Activated T-cell treated with anti-CD3 and anti-CD28 coated beads, Interleukin-2, amount 50 U/mL, for 24 hours (primary cell): ENCODE measurements at places on chromosomes 13 and 19.

DNA sequence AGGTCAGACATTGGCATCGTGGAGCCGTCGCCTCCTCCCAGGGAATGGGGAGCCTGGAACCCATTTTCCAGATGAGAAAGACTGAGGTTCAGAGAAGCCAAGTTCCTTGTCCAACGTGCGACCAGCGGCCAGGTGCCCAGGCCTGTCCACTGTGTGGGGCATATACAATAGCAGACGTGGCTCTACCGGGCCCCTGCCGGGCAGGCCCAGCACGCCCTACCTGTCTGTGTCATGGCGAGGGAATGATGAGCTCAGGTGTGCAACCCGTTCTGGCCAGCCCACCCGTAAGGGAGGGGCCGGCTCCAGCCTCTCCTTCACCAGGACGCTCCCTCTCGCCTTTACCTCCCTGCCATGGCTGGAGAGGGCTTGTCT is 837 bp downstream of the GNA15 start:
- H3K27me3 ChIP-seq, result peaks cover 14% of the 10 kb centered on the region
- H3K4me1 ChIP-seq, result peaks cover 45% of the 10 kb centered on the region
- H3K27ac ChIP-seq, result peak overlapping the region; percentile 55
- H3K4me3 ChIP-seq, result peak overlapping the region; percentile 71

GRCh38 chr13:112451512-112452379 is 75.6 kb downstream of the SPACA7 start:
- H3K4me1 ChIP-seq, result no peaks in the 10 kb centered on the region
- no peak overlapping the region for H3K27ac ChIP-seq
- peak; percentile 14 for DNase-seq
- H3K4me3 ChIP-seq, result no peak overlapping the region
- H3K36me3 ChIP-seq, result no peaks in the 10 kb centered on the region
- H3K27me3 ChIP-seq, result peaks cover 9% of the 10 kb centered on the region

DNA sequence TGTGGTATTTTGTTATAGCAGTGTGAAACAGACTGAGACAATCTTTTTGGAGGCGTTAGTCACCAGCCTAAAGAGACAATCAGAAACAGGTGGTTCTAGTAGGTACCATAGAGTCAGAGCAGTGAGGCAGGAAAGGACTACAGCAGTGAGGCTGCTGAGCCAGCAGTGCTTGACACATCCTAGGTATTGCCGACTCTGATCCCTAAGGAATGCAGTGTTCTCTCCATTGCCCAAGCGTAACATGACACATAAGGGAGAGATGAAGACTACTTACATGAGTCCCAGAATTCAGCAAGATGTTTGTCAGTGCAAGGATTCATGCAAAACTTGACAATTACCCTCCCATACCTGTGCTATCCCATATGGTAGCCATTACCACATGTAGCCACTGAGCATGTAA is 62.4 kb upstream of the XPO4 start:
- no peak for DNase-seq

GRCh38 chr19:13376537-13376936 is 129.7 kb downstream of the CACNA1A start:
- peaks cover 7% of the 10 kb centered on the region for H3K27me3 ChIP-seq
- H3K36me3 ChIP-seq, result no peaks in the 10 kb centered on the region
- DNase-seq, result no peak
- no peaks in the 10 kb centered on the region for H3K4me1 ChIP-seq

- H3K27ac ChIP-seq, result peak overlapping the region; percentile 99
- H3K36me3 ChIP-seq, result peaks cover 64% of the 10 kb centered on the region
- no peaks in the 10 kb centered on the region for H3K27me3 ChIP-seq
- no peak for DNase-seq
- H3K4me1 ChIP-seq, result peaks cover 21% of the 10 kb centered on the region
- H3K4me3 ChIP-seq, result no peak overlapping the region
Measured at GRCh38 chr19:2428321-2428690, 920 bp upstream of the TIMM13 start.

DNA sequence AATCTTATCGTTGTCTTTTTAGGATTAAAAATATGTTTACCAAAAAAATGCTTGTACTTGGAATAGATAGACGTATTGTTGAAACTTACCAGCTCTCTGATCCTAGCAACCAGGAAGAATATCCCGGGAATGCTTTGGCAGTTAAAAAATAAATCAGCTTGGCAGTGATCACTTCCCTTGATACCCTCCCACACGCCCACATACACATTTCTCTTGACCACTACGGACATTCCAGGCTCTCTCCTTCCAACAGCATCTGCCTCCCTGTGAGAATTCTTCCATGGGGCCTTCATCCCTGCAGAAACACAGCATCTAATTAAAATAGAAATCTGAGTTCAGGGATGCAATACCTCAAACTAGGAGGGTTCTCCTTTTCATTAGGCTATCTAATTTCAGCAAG is 57.9 kb downstream of the THSD1 start:
- no peak overlapping the region for H3K27ac ChIP-seq
- H3K4me1 ChIP-seq, result peaks cover 6% of the 10 kb centered on the region
- DNase-seq, result no peak
- no peak overlapping the region for H3K4me3 ChIP-seq
- no peaks in the 10 kb centered on the region for H3K36me3 ChIP-seq

- no peaks in the 10 kb centered on the region for H3K27me3 ChIP-seq
- H3K27ac ChIP-seq, result no peak overlapping the region
- no peak for DNase-seq
- no peaks in the 10 kb centered on the region for H3K36me3 ChIP-seq
- no peak overlapping the region for H3K4me3 ChIP-seq
Measured at GRCh38 chr13:29994911-29995595, 144.6 kb upstream of the UBL3 start.

DNA sequence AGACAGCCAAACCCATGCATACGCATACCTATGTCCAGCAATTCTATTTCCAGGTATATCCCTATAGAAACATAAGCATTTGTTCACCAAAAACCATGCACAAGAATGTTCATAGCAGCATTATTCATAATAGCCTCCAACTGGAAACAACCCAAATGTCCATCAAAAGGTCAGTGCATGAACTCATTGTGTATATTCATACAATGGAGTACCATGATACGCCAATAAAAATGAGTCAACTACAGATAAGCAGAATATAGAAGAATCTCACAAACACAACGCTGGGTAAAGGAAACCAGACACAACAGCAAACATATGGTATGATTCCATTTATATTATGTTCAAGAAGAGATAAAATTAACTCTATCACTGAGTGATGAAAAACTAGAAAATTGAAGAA is 23.8 kb downstream of the DEDD2 start:
- H3K36me3 ChIP-seq, result peaks cover 33% of the 10 kb centered on the region
- H3K4me3 ChIP-seq, result no peak overlapping the region

DNA sequence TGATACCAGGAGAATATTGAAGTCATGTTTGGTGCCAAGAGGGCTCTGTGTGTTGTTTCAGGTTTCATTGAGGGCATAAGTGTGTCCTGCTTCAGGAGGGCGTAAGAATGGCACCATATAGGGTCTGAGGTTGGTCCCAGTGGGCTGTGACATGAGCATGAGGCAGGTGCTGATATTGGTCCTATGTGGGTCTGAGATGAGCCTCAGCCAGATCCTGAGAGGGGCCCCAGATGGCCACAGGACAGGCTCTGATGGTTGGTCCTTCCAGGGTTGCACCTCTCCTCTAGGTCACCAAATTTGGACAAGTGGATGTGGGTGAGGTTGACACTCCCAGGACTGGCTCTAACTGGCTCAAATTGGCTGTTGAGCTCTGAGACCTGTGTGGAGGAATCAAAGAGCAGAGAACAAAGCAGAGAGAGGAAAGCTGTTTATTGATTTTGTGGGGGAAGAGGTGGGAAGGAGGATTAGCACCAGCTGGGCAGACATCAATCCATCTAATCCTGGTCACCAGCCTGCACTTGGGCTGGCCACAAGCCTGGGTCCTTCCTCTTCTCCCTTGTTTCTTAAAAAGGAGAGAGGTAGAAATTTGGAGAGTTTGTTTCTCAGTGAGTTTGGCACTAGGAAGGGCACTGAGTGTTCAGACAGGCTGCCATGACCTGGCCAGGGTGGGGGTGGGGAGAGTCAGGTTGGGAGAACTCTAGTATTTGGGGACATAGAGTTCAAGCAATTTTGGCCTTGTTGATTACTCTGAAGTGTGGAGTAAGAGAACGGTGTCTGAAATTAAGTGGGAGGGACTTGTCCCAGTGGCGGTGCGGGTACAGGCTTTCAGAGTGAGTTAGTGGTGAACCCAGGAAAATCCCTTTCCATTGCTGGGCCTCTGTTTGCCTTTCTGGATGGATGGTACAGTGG is 38.7 kb downstream of the CYP2B6 start:
- no peak overlapping the region for H3K4me3 ChIP-seq
- no peak overlapping the region for H3K27ac ChIP-seq
- no peaks in the 10 kb centered on the region for H3K36me3 ChIP-seq
- peaks cover 20% of the 10 kb centered on the region for H3K27me3 ChIP-seq
- DNase-seq, result no peak

DNA sequence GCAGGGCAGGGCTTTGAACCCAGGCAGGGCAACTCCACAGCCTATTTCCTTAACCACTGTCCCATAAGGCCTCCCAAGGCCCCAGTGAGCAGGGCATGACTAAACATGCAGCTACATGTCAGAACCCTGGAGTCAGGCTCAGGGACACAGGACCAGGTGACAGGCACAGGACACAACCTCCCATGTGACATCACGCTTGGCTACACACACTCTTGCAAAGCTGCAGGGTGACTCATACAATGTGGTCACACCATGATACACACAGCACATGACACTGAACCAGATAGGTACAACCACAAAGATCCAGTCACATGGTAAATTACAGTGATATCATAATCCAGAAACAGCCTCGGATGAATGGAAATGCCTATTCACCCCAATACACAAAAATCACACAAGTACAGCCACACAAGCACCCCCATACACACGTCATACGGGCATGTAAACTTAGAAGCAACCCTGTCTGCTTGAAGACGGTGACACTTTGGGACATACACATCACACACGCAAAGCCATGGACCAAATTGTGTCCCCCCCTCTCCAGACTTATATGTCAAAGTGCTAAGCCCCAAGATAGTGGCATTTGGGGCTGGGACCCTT is 14.5 kb downstream of the KLK4 start:
- no peak for DNase-seq
- H3K36me3 ChIP-seq, result no peaks in the 10 kb centered on the region
- H3K4me1 ChIP-seq, result peaks cover 6% of the 10 kb centered on the region
- H3K4me3 ChIP-seq, result no peak overlapping the region

DNA sequence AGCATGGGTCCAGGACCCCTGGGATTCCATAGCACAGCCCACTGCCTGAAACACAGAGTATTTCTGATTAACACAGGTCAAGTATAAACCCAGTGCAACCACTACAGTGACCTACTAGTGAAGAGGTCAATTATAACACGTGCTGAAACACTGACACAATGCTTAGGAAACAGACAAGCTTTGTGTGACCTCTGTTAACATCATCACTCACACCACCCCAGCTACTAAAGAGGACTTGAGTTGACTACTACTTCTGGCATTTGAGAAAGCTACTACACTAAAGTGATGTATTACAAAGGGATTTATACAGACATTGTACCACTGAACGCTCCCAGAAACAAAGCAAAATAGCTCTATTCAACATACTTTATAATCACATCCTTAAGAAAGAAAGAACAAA is 1935.9 kb upstream of the PCDH20 start:
- H3K36me3 ChIP-seq, result no peaks in the 10 kb centered on the region
- DNase-seq, result no peak
- no peaks in the 10 kb centered on the region for H3K4me1 ChIP-seq
- H3K27ac ChIP-seq, result no peak overlapping the region
- H3K27me3 ChIP-seq, result no peaks in the 10 kb centered on the region

GRCh38 chr13:105796081-105796480 is 739.4 kb downstream of the EFNB2 start:
- no peak overlapping the region for H3K4me3 ChIP-seq
- no peak for DNase-seq
- no peaks in the 10 kb centered on the region for H3K27me3 ChIP-seq

DNA sequence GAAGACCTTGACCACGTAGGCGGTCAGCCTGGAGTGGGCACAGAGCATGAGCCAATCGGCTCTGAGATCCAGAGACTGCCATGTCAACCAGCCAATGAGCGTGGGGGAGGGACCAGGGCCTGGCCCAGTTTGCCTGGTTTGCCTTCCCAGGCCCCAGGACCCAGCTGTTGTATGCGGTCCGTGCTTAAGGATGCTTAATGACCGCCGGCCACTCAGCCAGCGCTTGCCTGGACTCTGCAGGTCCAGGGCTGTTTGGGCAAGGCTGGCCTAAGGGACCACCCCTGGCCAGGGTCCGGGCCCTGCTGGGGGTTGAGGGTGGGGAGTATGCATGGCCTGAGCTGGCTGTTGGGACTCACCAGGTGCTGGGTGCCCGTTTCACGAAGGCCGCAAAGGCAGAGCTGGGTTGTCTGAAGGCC is 23.1 kb upstream of the TNFSF14 start:
- H3K27ac ChIP-seq, result no peak overlapping the region
- H3K4me1 ChIP-seq, result peaks cover 8% of the 10 kb centered on the region
- H3K36me3 ChIP-seq, result no peaks in the 10 kb centered on the region
- H3K4me3 ChIP-seq, result no peak overlapping the region
- no peaks in the 10 kb centered on the region for H3K27me3 ChIP-seq

DNA sequence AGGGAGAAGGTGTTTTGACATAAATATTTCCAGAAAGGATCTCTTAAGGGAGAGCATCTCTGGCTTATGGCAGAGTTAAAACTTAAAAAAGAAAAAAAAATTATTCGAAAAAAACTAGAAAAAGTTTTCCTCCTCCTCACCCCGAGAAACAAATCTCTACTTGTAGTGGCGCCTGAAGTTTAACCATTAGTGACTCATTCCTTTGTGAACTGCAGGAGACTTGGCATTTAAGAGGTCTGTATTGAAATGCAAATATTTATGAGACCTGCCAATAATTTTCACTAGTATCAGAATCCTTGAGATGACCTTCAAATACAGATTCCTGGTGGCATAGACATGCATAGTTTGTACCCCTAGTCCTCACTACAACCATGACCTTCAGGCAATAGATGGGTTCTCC is 64.9 kb upstream of the MED4 start:
- no peak for DNase-seq
- H3K27me3 ChIP-seq, result no peaks in the 10 kb centered on the region
- peaks cover 64% of the 10 kb centered on the region for H3K4me1 ChIP-seq
- no peaks in the 10 kb centered on the region for H3K36me3 ChIP-seq

DNA sequence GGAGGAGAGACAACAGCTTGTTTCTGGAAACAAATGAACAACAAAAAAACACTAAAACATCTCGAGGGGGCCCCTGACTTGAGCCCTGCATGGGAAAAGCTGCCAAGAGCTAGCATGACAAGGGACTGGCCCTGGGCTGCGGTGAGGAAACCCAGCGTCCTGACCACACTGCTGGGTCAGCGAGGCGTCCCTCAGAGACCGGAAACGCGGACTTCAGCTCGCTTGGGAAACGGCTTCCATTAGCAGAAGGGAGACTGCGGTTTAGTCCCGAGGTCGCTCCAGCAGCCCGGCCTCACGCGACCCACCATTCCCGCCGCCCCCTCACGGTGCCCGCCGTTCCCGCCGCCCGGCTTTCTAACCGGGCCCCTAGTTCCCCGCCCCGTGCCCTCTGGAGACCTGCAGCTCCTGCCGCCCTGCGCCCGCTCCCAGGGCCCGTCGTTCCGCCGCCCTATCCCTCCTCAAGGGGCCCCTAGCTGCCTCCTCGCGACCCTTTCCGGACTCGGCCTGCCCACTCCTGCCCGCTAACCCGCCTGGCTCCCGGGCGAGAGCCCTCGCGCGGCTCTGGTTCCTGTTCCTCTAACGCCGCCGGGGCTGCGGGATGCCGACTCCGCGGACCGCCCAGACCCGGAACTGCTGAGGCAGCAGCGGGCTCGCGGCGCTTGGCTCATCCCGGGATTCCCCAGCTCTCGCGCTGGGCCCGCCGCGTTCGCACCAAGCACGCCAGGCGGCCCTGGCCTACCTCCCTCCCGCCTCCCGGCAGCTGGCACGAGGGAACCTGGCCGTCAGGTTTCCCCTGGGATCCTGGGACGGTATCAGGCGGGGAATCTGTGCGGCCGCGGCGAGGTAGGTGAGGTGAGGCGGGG is at the start of gene CCDC122:
TSS of gene CCDC122 (minus strand) at position 849 of the 863 bp plus-strand sequence. CDS start 10,364 bp downstream, outside the sequence.
- H3K27me3 ChIP-seq, result peaks cover 17% of the 10 kb centered on the region
- peak within 1 kb of the TSS; percentile 93 for H3K27ac ChIP-seq
- no peaks in the 10 kb centered on the region for H3K36me3 ChIP-seq
- DNase-seq, result peak; percentile 87
- peaks cover 32% of the 10 kb centered on the region for H3K4me1 ChIP-seq
